Motor neuron (in vitro differentiated cells): ENCODE measurements at places on chromosomes 4 and X.

DNA sequence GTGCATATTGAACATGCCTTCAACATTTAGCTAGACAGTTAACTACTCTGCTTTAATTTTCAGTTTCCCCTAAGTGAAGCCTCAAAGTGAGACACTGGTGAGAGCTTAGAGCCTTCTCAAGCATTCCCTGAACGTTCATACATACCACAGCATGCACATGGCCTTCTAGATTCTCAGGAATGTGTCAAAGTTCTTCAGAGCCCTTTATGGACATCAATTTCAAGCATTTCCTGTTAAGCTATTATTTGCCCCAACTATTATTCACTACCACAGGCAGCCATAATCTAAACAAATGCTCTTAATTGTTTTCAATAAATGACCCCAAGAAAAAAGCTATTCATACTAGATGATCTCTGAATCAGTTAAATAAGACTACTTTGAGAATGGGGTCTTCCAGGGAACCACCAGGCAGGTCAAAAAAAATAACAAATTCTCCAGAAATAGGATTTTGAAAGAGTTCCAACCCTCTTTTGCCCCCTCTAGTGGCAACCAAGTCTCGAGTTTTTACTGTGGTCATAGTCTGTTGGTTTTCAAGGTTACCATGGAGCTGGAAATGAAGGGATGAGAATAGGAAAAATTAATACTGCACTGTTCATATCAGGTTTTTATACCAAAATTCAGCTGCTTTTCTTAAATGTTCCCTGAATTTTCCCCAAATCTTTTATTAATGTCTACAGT, 235.4 kb downstream of the RAB28 start:
- ATAC-seq: no peak

- ATAC-seq: no peak
Observed at GRCh38 chr4:111873801-111874200, 271.5 kb upstream of the FAM241A start.

DNA sequence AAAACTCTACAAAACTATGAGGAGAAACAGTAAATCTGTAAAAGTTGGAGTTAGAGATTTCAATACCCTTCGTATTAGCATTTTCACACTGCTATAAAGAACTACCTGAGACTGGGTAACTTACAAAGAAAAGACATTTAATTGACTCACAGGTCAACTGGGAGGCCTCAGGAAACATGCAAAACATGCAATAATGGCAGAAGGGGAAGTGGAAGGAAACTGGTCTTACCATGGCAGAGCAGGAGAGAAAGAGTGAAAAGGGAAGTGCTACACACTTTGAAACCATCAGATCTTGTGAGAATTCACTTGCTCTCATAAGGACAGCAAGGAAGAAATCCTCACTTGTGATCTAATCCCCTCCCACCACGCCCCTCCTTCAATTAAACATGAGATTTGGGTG, 949.9 kb downstream of the TECRL start:
- no peak for ATAC-seq

- ATAC-seq: no peak
Observed at GRCh38 chr4:2064276-2064991, 5.3 kb downstream of the NAT8L start.

DNA sequence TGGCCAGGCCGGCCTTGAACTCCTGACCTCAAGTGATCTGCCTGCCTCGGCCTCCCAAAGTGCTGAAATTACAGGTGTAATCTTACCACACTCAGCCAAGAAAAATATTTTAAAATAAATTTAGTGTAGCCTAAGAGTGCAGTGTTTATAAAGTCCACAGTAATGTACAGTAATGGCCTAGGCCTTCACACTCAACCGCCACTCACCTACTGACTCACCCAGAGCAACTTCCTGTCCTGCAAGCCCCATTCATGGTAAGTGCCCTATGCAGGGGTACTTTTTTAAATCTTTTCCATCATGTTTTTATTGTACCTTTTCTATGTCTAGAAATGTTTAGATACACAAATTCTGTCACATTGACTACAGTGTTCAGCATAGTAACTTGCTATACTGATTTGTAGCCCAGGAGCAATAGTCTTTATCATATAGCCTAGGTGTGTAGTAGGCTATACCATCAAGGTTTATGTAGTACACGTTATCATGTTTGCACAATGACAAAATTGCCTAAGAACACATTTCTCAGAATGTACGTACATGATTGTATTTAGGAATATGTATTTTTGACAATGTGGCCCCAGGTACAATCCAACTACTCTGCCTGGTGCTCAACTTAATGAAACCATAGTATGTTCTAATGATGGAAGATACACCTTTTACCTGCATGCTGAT, 455.2 kb downstream of the PCDH7 start:
- ATAC-seq: no peak

DNA sequence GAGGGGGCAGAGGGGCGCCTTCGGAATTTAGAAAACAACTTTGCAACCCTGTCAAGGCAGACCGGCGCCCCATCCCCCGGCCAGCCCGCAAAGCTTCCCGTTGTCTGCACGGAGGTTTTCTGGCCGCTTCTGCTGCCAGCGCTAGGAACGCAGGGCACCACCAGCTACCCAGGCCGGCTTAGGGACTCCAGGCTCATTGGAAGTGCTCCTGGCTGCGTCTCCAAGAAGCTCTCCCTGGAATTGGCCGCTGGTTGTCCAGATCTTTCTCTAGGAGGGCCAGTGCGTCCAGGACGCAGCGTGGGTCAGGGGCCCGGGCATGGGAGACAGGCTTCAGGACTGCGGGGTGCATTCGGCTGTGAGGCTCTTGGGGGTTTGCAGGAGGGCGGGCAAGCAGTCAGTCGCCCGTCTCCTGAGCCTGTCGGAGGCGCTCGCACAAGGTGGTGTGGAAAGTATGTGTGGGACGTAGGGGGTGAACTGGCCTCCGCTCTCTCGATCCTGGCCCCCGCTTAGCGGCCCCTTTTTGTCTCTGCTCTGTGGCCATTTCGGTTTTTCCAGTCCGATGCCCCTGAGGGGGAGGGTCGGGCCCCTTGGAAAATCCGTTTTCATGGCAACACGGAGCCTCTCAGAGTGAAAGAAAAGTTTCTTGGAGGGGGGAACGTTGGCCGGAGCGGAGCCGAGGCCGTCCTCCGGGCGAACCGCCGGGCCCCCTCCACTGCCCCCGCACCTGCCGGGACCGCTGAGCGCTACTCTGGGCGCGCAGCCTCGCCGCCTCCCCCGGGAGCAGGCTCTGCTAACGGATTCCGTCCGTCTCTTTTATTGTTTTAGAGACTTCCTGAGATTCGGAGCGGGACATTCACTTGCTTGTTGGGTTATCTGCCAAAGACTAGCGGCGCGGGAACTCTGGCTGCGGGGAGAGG, 810 bp upstream of the SOX3 start:
- no peak for ATAC-seq

DNA sequence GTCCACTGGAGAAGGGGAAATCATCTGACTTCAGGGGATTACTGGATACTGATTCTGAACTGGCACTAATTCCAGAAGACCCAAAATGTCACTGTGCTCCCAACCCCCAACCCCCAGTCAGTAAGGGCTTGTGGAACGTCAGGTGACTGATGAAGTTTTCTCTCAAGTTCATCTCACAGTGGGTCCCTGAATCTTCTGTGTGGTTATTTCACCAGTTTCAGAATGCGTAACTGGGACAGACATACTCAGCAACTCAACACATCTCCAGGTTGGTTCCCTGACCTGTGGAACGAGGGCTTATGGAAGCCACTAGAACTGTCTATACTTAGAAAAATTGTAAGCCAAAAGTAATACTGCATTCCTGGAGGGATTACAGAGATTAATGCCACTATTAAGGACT, 45.3 kb downstream of the DDX60L start:
- ATAC-seq: no peak

DNA sequence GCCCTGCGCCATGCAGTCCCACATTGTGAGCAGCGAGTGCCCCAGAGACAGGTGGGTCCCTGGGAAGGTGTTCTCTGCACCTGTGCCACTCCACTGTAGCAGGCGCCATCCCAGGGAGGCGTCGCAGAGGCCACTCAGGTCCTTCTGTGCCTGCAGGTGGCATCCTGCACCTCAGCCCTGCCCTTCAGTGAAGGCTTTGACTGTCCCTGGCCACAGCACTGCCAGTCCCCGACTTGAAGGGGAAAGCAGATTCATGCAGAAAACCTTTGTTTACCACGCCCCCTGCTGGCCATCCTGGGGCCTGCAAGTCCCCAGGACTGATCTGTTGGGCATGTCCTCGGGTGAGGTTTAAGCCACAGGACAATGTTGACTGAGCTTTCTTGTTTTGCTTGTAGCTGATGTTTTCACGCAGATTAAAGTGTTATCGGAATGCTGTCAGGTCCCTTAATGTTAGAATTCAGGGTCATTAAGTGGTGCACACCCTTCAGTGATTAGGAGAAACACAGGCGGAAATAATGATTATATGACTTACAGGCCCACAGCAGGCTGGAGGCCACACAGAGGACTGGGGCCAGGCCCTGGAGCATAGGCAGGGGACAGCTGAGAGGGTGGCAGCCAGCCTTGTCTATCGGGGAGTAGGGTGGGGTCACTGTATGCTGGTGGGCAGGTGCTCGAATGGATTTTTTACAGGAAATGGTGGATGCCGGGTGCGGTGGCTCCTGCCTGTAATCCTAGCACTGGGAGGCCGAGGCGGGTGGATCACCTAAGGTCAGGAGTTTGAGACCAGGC, 5.0 kb downstream of the TACC3 start:
- ATAC-seq: peak; percentile 65

- ATAC-seq: no peak
Observed at GRCh38 chr4:896630-897029, 35.5 kb downstream of the GAK start.

DNA sequence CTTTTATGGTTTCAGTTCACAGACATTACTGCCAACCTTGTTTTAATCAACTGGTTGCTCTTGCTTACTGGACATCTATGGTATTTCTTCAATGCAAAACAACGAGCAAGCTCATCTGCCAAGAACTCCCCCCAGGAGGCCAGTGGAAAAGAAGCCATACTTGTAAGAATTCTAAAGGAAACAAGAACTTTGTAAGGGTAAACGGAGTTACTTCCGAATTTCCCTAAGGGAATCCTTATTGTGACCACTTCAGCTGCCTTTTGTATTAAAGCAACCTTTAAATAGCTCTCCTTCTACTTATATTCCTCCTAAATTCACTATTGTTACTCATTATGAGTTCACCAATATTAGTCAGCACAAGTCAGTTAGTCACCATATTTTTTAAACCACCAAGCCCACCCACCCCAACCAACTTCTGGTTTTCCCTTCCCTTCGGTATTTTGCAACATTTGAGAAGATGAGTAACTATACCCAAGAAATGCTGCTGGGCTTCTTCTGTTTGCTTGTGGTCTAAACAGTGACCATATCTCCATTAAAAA, 602.8 kb upstream of the DIPK2B start:
- ATAC-seq: no peak

DNA sequence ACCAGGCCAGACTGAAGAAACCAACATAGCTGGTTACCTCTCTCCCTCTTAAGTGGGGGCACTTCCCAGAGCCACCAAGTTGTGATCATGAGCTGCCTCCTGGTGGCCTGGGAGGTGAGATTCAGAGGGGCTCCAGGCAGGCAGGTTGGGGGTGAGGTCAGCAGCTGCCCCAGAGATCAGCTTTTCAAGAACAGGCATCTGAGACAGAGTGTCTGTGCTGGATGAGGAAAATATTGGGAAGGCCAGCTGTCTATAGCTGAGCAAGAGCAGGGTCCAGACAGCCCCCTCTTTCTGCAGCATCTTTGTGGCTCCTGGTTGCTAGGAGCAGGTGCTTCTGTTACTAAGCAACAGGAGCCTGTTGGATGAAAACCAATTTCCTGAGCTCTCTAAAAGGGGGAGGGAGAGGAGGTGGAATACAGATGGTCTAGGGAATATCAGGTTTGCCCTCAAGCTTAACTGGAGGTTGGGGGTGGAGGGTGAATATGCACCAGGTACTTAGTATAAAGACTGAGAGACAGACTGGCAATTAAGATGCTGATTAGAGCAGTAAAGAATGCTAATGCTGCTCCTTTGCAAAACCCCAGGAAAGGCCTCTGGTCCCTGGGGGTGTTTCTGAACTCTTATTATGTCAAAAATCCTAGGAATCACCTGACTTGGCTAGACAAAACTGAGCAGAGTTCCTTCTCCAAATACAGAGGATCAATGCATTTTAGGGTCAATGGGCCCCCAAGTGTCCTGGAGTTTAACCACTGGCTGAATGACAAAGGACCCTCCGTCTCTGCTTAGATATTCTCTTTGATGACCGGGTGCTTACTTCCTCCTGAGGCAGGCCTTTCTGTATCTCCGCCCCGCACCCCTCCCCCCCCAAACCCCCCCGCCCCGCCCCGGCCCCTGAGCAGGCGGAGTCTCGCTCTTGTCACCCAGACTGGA, 21.4 kb downstream of the ZCCHC13 start:
- ATAC-seq: peak; percentile 94

DNA sequence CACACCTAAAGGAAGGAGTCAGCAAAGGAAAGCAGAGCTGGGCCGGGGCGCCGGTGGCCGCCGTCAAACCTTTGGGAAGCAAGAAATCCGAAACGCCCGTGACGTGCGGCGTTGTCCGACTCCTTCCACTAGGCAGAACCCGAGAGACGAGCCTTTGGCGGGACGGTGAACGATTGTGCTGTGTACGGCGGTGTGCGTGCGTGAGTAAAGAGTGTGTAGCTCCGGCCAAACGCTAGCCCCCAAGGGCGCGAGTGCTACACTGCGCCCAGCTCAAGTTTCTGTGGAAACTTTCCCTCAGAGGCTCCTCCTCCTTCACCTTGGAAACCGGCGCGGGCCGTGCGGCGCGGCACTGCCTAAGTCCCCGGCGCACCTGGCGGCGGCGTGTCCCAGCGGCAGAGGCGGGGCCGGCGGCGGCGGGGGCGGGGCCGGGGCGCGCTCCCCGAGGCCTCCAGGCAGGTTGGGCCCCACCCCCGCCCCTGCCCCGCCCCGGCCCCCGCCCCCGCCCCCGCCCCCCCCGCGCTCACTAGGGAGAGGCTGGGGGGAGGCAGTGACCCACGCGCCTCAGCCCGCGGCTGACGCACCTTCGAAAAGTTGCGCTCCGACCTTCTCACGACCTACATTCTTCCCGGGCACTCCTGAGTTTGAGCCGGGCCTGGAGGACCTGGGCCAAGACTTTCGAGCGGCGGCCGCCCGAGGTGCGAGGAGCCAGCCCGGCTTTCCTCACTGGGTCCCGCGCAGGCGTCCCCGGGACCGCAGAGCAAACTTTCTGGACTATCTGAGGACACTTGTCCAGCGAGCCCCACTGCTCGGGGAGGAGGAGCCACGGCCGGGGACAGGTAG, at the start of gene FHIP1A:
TSS of gene FHIP1A (plus strand) at position 547 of the 840 bp plus-strand sequence. CDS start 157,084 bp downstream, outside the sequence.
- peak; percentile 92 for ATAC-seq

DNA sequence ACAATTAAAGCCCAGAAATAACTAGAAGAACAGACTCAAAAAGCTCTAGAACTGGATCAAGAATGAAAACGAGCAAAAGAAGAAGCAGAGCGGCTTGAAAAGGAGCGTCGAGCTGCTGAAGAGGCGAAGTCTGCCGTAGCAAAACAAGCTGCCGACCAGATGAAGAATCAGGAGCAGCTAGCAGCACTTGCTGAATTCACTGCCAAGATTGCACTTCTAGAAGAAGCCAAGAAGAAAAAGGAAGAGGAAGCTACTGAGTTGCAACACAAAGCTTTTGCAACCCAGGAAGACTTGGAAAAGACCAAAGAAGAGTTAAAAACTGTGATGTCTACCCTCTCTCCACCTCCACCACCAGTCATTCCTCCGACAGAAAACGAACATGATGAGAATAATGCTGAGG, 56.1 kb upstream of the PPP4R3C start:
- no peak for ATAC-seq

GRCh38 chr4:114349543-114350175, 248.9 kb upstream of the UGT8 start:
- ATAC-seq: no peak
